AG04449 (cell line): ENCODE measurements at places on chromosomes 12 and 14.

GRCh38 chr12:38162708-38163441, 153.7 kb upstream of the ALG10B start:
- no peak for DNase-seq

- no peak for DNase-seq
These were observed 24.4 kb downstream of the NKX2-1 start for GRCh38 chr14:36495666-36496065.

DNA sequence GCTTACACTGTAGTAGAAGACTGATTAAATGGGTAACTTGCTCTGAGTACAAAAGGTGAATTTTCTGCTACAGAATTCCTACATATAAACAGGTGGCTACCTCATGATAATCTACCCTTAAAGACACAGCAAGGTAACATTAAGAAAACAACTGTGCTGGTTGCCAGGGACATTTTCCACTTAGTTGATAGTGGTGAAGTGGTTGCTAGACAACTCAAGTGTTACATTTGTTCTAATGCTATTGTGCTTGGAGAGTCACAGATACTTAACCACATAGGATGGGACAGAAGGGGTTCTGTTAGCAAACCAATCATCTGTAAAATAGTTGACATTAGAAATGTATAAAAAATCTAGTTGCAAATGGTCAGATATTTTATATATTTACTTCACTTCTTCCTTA, 870.3 kb upstream of the SEL1L start:
- no peak for DNase-seq

GRCh38 chr12:79001404-79001803, 136.8 kb downstream of the SYT1 start:
- DNase-seq: no peak

- DNase-seq: no peak
These were observed 524.7 kb upstream of the TMEM132C start for GRCh38 chr12:127742231-127742630.

DNA sequence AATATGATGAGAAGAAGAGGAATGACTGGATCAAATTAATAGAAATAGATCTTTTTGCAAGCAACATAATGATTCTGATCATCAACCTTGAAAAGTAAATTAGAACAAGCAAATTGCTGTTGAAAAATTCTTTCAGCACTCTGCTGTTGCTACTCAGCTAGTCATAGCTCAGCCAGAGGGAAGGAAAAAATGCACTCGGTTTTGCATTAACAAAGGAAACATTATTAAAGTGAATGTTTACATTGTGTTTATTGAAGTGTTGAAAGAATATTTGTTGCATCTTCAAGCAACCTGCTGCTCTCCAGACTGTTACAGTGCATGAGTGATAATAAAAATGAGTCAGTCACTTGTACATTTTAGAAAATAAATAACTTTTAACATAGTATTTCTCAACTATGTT, 26.5 kb downstream of the AP5M1 start:
- no peak for DNase-seq

- no peak for DNase-seq
These were observed 87.9 kb downstream of the LGMN start for GRCh38 chr14:92660571-92660970.

DNA sequence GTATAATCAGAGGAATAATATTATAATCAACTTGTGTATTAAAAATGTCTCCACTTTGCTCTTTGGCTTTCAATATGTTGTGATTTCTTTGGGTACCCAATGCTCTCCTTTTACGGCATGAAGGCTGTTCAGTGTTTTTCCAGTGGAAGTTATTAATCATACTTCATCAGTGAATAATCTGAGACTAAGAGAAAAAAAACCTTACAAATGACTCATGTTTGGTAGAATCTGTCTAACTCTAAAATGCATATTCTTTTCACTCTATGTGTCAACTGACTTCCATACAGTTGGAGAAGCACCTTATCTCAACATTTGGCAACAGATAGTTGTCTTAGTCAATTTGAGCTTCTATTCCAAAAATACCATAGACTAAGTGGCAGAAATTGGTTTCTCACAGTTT, 82.2 kb downstream of the PTPRO start:
- peak; percentile 21 for DNase-seq

GRCh38 chr14:101119830-101120571, 216.5 kb upstream of the RTL1 start:
- no peak for DNase-seq

GRCh38 chr14:84485036-84485435, 1044.9 kb upstream of the FLRT2 start:
- no peak for DNase-seq

GRCh38 chr14:105709281-105710118, 183.1 kb downstream of the TMEM121 start:
- DNase-seq: no peak

DNA sequence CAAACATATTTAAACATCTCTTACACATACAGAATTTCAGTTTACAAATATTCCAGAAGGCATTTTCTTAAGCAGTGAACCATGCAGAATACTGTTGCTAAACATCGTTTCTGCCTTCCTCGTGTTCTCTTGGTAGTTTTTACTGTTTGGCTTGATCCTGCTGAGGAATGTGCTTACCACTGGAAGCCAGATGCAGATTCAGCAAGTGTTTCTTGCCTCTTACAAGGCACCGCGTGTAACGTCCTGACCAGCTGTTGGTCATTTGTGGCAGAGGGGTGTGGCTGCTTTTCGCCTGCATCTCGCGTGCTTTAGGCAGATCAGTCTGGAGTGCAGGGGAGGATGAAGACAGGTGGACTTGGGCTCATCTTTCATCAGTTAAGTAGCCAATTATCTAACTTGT, 12.4 kb downstream of the EIF2B1 start:
- no peak for DNase-seq

- no peak for DNase-seq
These were observed 465.3 kb upstream of the TBX3 start for GRCh38 chr12:115149279-115149678.
